ENCODE measurements at places on chromosomes 6 and 20.

- DNase-seq = no peak
These were observed 140.9 kb downstream of the GRIK2 start for GRCh38 chr6:101534386-101534785.

DNA sequence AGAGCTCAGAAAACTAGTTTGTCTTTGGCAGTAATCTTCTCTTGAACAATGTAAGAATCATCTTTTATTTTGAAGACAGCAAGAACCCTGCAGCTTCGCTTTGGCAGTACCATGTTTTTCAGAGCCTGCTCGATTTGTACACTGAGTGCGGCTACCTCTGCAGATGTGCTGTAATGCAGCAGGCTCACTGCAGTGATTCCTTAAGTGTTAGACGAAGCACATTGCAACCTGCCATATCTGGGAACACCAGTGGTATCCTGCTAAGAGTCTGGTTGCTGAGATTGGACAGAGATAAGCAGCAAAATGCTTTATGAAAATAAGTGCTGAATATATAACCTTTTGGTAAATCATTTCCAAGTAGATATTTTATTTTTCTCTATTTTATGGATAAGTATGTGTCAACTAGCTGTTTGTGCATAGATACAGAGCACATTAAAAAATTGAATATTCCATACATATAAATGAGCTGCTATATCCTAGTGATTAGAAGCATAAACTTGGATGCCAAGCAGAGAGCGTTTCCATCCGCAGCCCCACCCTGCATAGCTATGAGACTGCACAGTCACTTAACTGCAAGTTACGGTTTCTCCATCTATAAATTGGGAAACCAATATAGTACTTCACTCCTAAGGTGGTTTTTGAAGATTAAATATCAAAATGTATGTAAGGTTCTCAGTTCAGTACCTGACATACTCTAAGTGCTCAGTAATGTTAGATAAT lies 328.3 kb downstream of the FARS2 start:
- no peak for DNase-seq

DNA sequence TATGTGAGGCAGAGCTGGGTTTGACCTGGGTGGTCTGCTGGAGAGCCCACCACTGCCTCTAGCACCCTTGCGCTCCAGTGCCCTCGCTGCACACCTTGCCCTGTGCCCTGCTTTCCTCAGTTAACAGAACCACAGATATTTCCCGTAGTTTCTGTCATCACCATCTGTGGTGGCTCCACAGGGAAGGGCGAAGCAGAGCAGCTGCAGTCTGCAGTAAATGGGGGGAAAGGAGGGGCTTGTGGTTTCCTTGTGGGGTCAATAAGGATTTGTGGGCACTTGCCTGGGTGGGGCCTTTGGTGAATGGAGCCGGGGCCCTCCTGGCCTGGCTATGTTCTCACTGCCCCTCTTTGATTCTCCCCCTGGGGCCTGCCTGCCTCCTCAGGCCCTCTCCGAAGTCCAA lies 21.2 kb upstream of the CCDC167 start:
- no peak for DNase-seq

GRCh38 chr6:108361312-108361932 lies 66.6 kb downstream of the AFG1L start:
- no peak for DNase-seq

GRCh38 chr6:150363733-150364132 lies 5.1 kb upstream of the IYD start:
- DNase-seq = no peak

DNA sequence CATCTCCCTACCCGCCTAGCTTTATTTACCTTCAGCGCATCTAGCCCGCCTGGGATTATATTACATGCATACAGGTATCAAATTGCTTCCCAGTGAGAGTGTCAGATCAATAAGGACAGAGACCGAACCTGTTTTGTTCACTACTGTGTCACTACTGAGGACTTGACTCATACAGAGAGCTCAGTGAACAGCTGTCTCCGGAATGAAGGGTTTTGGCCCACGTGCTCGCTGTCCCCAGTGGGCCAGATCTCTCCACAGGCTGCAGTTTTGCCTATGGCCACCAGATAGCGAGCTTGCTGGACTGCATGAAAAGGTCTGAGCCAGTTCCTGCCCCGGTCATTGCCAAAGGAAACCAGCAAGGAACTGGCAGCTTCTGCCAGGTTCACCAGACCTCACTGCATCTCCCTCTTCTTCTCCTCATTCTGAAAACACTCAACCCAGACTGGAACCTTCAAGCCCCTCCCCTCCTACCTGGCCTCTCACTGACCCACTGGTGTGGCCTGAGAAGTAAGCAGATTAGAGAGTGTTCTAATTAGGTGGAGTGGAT lies 150.8 kb downstream of the ZMYND8 start:
- peak; percentile 43 for DNase-seq

GRCh38 chr6:110353457-110354001 lies 4.6 kb downstream of the METTL24 start:
- no peak for DNase-seq

Measured in GM04504 (cell line).